ENCODE measurements at places on chromosomes 5 and 9. TPM values are rescaled to one million over a fixed set of nuclear protein-coding genes. Genes with fewer than 3 reads are reported as not detected.

- DNase-seq, result no peak
Observed at GRCh38 chr5:179974946-179975712, 67.4 kb upstream of the TBC1D9B start.

- no peak for DNase-seq
Observed at GRCh38 chr5:81534441-81534840, 140.5 kb upstream of the ACOT12 start.

Gene LCN2
- total RNA-seq, result not detected

Gene IL9
- not detected for total RNA-seq

Data from frontal cortex (tissue), 4 donors.